ENCODE measurements at places on chromosomes 1 and 21. TPM values are rescaled to one million over a fixed set of nuclear protein-coding genes. Genes with fewer than 3 reads are reported as not detected.

LCE6A gene
- not detected for total RNA-seq

H3-3A gene
- 171 TPM for total RNA-seq

OR2L3 gene
- not detected for total RNA-seq

DISP3 gene
- under 0.01 TPM for total RNA-seq

VSIG8 gene
- not detected for total RNA-seq

SLC19A2 gene
- 10.3 TPM for total RNA-seq

IGSF9 gene
- not detected for total RNA-seq

LCE1D gene
- not detected for total RNA-seq

HMCN1 gene
- total RNA-seq = 76.6 TPM
